ENCODE measurements at places on chromosomes 12 and 14. TPM values are rescaled to one million over a fixed set of nuclear protein-coding genes. Genes with fewer than 3 reads are reported as not detected.

The LRP1-AS gene
- total RNA-seq = not detected

The KRT71 gene
- not detected for total RNA-seq

The PRB2 gene
- not detected for total RNA-seq

The SAMD4A gene
- 8.2 TPM for total RNA-seq

GRCh38 chr12:42742716-42743115 is 153.2 kb upstream of the PRICKLE1 start:
- DNase-seq = no peak

GRCh38 chr14:101535701-101536207 is 25.5 kb upstream of the DIO3 start:
- DNase-seq = no peak

GRCh38 chr12:106032623-106032925 is 106.2 kb downstream of the NUAK1 start:
- no peak for DNase-seq

- DNase-seq = no peak
These were observed 29.2 kb upstream of the FOS start for GRCh38 chr14:75249251-75249957.

DNA sequence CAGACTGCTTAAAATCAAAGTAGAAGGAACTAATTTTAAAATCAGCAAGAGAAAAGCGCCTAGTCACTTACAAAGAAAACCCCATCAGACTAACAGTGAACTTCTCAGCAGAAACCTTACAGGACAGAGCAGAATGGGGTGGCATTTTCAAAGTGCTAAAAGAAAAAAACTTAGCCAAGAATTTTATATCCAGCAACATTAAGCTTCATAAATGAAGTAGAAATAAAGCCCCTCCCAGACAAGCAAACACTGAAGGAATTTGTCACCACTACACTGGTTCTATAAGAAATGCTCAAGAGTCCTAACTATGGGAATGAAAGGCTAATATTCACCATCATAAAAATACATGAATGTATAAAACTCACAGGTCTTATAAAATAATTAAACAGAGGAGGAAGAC is 6.4 kb upstream of the ZNF268 start:
- DNase-seq = no peak

GRCh38 chr14:100605230-100605629 is 18.0 kb upstream of the BEGAIN start:
- no peak for DNase-seq

GRCh38 chr14:80202888-80203562 is 8.3 kb downstream of the DIO2 start:
- DNase-seq = no peak

- no peak for DNase-seq
These were observed 64.8 kb upstream of the BDKRB2 start for GRCh38 chr14:96139879-96140278.

GRCh38 chr12:71792599-71792998 is 37.9 kb downstream of the RAB21 start:
- no peak for DNase-seq

GRCh38 chr14:22887260-22887989 is 4.4 kb downstream of the REM2 start:
- DNase-seq = peak; percentile 15

Data from frontal cortex (tissue), 4 donors.